ENCODE measurements at places on chromosomes 2 and 18.

DNA sequence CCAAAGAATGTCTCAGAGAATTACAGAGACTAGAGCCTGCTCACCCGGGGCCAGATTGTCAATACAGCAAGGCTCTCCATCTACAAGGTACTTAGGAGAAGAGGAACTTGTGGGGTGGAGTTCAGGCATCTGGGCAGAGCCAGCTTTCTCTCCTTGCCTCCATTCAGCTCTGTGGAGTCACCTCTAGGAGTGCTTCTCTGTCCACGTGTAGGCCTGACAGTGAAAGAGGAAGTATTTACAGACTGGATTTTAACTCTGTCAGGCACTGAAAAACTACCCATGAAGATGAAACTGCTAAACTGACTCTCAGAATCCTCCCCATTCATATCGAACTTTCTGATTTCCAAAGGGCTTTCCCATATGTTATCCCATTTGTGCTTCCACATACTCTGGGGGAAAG lies 315.6 kb downstream of the SETBP1 start:
- no peak for DNase-seq

DNA sequence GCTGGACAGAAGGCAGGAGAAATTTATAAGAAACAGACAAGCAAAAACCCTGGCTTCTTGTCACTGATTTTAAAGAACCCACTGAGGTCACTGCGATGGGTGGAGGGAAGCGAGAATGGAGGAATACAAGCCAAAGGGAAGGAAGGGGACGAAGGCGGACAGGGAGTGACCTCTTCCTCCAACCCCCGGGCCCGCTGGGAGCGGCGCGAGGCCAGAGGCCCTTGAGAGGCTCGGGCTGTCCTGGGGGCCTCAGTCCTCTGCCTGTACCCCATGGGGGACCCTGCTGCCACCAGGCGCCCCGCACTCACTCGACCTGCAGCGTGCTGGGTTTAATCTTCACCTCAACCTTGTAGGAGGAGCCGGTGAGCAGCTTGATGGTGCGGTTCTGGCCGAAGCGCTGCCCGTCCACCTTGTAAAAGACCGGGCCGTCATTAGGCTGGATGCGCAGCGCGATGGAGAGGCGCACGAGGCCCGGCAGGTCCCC lies 793 bp downstream of the CNRIP1 start:
- DNase-seq: peak; percentile 50

DNA sequence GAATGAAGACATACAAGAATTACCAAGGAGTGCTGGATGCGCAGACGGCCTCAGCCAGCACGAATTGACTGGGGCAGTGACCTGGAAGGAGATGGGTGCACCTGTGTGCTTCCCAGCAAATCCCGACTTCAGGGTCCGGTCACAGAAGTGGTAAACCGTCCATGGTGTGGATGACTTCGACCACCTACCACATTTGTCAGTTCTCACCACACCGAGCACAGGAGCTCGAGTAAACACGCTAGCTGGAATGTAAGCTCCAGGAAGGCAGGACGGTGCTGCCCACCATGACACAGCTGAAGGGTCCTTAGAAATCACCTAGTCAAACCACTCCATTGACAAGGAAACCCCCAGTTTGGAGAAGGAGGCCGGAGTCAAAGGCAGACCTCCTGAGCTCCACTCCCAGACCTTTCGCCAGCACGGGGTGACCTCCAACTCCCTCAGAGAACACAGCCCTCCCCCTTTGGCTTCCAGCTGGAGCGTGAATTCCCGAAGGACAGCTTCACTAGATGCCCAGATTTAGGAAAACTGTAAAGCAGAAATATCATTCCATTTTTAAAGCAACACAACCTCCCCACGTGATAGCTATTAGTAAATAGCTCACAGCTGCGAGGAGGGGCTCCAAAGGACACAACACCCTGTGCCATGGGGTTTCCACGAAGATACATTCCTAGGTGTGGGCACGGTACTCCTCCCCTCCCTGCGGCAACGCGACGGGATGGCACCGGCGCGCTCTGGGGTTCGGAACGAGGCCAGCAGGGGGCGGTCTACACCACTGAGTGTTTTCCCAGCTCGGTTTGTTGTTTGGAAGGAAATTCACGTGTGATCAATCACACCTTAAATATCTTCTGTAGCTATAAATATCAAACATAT lies 34.1 kb upstream of the GNAL start:
- peak; percentile 13 for DNase-seq

DNA sequence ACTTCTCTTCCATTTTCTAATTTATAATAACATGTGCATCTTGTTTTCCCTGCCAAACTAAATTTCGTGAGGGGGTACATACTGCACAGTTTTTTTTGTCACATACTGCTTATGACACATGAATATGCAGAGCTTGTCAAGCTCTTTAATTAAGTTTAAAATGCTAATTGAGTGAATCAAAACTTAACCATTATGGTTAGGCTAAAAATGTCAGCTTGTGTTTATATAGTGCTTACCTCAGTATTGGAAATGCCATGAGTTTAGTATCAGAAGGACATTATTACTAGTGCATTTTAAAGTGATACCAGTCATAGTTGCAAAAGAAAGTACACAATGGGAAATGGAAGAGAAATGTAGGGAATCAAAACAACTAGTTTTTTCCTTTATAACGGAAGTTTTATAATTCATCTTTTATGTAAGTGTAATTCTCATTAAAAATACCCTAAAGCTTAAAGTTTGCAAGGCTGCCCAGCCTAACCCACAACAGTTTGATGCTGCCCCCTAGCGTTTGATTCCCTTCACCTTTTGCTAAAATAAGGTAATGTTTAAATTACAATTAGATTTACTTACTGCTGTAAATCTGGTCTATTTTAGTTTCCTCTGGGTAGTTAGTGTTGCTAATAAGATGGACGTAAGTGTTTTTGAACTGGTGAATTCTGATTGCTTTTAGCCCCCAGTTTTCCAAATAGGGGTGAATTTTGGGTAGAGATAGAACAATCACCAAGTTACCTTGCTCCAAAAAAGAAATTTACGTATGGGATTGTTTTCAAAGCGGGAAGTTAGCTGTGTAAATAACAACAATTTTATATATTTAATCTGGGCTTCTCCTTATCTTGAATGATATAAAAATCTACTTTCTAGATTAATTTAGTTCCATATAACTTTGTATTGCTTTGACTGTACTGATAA lies 3.2 kb downstream of the SLC39A10 start:
- peak; percentile 39 for DNase-seq

DNA sequence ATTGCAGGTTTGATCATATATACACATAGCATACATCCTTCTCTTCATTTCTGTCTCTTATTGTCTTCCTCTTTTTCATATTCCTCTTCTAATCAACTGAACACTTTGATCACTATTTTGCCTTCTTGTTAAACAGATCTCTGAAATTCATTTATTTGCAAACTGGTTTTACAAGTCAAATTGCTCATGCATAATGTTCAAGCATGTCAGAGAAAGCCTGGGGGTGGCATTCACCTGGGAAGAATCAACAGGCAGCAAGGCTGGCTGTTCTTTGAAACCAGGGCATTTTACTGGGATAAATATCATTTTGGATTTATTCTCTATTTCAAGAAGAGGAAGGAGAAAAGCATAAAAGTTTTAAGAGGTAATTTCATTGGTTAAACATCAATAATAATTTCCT lies 66.9 kb upstream of the LRATD1 start:
- DNase-seq: no peak

GRCh38 chr2:162342841-162343240 lies 1.1 kb upstream of the GCA start:
- DNase-seq: no peak

- no peak for DNase-seq
These were observed 9.4 kb upstream of the AGFG1 start for GRCh38 chr2:227462462-227462951.

GRCh38 chr2:77087987-77088414 lies 434.2 kb downstream of the LRRTM4 start:
- peak; percentile 9 for DNase-seq

- peak; percentile 38 for DNase-seq
These were observed 140.7 kb downstream of the RNF144A start for GRCh38 chr2:7057865-7058400.

- DNase-seq: peak; percentile 59
These were observed 143.0 kb upstream of the SOX11 start for GRCh38 chr2:5548991-5549715.

- DNase-seq: no peak
These were observed 59.5 kb upstream of the POU3F3 start for GRCh38 chr2:104794441-104794840.

- DNase-seq: peak; percentile 16
These were observed 209.2 kb downstream of the ZNF407 start for GRCh38 chr18:74806700-74807416.

GRCh38 chr2:164447660-164448059 lies 173.6 kb downstream of the GRB14 start:
- no peak for DNase-seq

- no peak for DNase-seq
These were observed 48.2 kb downstream of the PLA2R1 start for GRCh38 chr2:160014227-160014626.

DNA sequence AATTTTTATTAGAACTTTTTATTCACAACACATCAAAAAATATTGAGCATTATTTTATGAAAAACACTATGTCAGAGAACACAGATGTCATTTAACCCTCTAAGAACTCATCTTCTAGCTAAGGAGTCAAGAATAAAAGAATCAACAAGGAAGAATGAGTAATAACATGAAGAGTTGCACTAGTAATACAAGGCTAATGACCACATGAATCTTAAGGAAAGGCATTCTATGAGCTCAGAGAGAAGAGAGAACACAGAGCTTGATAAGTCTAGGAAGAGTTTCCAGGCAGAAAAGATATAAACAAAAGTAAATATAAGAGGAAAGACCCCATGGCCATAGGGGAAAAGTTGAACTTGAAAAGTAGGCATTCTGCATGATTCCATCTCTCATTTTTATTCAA lies 166.5 kb downstream of the MAIP1 start:
- no peak for DNase-seq

GRCh38 chr2:1740716-1741589 lies 3.4 kb downstream of the PXDN start:
- DNase-seq: no peak

- peak; percentile 80 for DNase-seq
These were observed 265.4 kb upstream of the UBE2E3 start for GRCh38 chr2:180715044-180715443.

- no peak for DNase-seq
These were observed 54.7 kb downstream of the FARP2 start for GRCh38 chr2:241410739-241411176.

GRCh38 chr2:10388954-10389560 lies 59.1 kb downstream of the ODC1 start:
- DNase-seq: no peak

GRCh38 chr2:46367286-46367685 lies 70.1 kb downstream of the EPAS1 start:
- DNase-seq: no peak

DNA sequence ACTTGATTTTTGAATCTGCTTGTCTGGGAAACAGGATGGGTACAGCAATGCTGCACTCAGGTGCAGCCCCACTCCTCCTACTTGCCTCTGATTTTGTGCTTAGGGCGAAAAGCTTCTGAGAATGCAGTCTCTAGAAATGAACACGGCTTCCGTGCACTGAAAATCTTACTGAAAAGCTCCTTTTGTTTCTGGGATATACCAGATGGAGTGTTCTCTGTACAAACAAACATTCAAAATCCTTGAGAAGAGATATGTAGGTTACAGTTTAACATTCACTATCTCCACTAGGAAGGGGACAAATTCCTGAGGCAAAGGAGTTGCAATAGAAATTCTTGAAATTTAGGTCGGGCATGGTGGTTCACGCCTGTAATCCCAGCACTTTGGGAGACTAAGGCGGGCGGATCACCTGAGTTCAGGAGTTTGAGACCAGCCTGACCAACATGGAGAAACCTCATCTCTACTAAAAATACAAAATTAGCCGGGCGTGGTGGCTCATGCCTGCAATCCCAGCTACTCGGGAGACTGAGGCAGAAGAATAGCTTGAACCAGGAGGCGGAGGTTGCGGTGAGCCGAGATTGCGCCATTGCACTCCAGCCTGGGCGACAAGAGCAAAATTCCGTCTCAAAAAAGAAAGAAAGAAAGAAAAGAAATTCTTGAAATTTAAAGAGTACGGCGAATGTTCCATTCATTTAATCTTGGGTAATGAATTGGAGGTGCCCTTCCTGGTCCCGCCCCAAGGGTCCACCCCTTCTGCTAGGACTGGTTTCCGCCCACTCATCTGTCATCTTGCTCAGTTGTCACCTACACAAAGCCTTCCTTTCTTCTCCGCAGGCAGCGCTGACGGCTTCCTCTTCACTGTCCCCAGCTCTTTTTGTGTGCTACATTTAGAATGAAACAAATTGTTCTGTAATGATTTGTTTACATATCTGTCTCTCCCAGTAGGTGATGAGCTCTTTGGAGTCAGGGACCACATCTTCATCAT lies 92.4 kb downstream of the SOCS6 start:
- peak; percentile 98 for DNase-seq

DNA sequence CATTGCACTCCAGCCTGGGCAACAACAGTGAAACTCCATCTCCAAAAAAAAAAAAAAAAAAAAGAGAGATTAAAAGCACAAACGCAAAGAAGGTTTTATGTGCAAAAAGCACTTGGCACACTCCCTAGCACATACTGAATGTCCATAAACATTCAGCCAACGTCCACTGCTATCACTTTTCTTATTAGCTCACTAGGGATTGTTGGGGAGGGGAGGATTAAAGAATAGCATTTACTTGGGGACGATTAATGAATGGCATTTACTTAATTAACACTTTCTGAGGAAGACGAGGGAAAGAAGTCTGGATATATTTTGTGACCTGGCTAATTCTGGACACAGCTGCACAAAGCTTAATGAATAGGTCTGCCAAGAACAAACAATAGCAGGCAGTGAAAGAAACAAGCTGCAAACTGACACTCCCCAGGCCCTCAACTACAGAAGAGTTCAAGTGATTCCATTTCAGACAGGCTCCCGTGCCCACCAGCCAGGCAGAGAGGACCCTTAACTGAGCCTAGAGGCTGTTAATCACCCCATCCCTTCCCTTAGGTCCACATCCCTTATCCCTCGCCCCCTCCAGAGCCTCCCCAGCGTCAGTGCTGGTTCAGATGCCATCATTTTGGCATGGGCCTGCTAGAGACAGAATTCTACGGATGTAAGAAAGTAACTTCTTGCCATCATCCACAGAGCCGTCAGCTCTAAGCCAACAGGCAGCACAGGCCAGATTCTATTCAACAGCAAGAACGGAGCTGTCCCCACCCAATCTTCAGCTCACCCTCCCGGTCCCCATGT lies 7.4 kb downstream of the CYB5A start:
- DNase-seq: peak; percentile 59

All from NCI-H146 (cell line).